Activated CD4-positive, CD25-positive, alpha-beta regulatory T cell treated with anti-CD3 and anti-CD28 coated beads, Interleukin-2, amount 50 U/mL, for 72 hours (primary cell): ENCODE measurements at places on chromosomes 2 and 18.

DNA sequence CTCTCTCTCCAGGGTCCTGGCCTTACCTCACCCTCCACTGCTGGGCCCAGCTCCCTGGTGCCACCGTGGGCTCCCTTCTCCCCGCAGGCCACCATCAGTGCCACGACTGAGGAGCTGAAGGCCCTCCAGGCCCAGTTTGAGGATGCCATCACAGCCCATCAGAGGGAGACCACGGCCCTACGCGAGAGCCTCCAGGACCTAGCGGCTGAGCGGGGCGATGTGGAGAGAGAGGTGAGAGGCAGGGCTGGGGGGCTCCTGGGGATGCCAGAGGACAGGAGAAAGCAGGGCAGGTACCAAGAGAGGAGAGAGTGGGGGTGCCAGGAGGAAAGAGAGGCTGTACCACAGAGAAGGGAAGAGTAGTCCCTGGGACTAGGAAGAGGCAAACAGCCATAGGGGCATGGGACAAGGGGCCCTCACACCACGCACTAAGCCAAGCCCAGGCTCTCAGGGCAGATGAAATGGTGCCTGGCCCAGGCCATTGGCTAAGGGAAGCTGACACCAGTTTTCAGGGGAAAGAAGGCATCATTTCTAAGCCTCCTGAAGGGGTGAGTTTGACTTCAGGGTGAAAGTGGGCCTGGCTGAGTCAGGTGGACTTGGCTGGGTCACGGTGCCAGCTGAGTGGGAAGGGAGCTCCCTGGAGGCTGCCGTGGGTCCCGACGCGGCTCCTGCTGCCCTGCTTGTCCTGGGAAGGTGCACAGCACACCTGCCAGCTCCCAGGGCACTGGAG, 39.0 kb upstream of the SNED1 start:
- no peak for DNase-seq

- no peak for DNase-seq
These were observed 386.7 kb upstream of the CDH7 start for GRCh38 chr18:65363911-65364632.

DNA sequence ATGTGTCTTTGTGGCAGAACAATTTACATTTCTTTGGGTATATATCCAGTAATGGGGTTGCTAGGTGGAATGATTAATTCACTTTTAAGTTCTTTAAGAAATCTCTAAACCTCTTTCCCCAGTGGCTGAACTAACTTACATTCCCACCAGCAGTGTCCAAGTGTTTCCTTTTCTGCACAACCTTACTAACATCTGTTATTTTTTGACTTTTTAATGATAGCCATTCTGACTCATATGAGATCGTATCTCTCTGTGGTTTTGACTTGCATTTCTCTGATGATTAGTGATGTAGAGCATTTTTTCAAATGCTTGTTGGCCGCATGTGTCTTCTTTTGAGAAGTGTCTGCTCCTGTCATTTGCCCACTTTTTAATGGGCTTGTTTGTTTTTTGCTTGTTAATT, 43.1 kb upstream of the PTH2R start:
- DNase-seq = no peak

- no peak for DNase-seq
These were observed 105.3 kb upstream of the ZEB2 start for GRCh38 chr2:144625226-144625625.

DNA sequence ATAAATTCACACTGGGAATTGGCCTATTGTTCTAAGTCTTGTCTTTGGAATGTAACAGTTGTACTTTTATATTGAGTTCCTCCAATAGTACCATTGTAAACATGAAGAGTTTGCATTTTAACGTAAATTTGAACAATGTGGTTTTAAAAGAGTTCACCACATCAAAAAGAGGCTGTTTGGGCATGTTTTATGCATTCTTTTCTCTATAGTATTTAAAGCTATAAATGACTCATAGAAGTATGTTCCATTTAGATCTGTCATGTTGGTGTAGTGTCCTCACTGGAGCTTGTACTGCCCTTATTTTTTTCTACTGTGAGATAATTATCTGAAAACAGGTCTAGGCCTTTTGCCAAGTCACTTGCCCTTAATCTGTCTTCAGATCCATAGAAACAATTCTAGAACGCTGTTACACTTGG, 141.9 kb downstream of the RHBDD1 start:
- DNase-seq = no peak

DNA sequence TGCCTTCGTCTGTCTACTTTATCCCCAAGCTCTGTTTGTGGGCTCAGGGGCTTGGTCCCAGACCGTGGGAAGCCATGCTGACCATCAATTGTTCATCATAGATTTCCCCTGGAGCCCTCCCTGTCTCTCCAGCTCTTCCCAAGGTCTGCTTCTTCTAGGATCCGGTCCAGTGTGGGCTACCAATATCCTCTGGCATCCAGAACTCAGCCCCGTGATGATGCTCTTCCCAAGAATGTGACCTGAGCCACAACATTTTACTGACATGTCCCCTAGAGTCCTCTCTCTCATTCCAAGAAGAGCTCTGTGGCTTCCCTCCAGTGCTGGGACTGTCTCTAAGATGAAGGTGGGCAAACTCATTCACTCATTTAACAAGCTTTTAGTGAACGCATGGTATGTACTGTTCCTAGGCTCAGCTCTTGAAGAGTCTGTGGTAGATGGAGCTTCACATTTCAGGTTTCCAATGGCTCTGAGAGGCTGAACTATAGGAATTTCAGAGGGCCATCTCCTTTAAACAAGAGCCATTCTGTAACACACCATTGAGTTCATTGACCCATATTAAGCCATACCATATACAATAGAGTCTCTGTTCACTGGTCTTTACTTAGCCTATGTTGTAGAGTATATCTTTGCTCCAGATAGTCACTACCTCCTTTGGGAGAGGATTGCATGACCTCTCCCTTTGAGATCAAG, 142.0 kb upstream of the APCDD1 start:
- DNase-seq = no peak

DNA sequence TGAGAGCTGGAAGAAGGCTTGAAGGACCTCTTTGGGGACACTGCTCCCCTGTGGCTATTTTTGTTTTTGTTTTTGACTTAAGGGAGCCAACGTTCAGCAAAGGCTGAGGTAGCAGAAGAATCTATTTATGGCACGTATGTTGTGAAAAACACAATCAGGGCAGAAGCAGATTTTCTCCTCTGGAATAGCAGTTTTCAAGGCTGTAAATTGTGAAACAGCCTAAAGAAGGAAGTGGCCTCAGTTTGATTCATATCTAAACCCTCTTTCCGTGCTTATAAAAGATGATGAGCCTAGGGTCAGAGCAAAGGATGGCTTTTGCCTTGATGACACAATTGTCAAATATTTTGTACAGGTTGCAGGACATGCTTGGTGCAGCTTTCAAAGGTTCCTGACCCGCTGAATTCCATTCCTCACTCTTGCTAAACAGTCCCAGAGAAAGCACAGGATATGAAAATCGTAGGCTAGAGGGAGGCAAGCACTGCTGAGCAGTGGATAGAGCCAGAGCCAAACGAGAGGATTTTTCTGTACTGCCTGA, 106.2 kb upstream of the DLX2 start:
- DNase-seq = no peak

- DNase-seq = no peak
These were observed 29.3 kb upstream of the CYP20A1 start for GRCh38 chr2:203209538-203209937.

GRCh38 chr2:174013315-174013751, 48.2 kb upstream of the SP3 start:
- no peak for DNase-seq

DNA sequence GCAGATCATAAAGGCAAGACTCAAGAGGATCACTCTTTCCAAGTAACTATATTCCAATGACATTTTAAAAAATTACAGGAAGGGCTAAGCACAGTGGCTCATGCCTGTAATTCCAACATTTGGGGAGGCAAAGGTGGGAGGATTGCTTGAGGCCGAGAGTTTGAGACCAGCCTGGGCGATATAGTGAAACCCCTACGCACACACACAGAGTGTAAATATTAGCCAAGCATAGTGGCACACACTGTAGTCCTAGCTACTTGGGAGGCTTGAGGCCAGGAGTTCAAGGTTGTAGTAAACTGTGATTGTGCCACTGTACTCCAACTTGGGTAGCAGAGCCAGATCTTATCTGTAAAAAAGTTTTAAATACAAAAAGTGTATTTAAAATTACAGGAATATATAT, 450.2 kb upstream of the NRP2 start:
- no peak for DNase-seq

DNA sequence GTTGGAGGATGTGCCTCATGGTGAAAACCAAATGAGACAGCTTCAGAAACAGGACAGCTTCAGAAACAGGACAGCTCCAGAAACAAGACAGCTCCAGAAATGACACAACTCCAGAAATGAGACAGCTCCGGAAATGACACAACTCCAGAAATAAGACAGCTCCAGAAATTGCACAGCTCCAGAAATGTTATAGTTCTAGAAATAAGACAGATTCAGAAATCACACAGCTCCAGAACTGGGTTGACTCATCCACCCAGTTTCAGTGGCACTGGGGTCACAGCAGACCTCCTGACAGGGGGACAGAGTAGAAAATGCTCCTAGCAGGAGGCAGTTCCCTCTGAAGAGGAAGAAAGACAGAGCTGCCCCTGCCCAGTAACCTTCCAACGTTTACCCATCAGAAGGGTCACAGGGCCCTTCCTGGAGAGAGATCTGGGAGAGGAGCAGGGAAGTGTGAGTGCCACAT, 26.9 kb upstream of the COL6A3 start:
- no peak for DNase-seq

DNA sequence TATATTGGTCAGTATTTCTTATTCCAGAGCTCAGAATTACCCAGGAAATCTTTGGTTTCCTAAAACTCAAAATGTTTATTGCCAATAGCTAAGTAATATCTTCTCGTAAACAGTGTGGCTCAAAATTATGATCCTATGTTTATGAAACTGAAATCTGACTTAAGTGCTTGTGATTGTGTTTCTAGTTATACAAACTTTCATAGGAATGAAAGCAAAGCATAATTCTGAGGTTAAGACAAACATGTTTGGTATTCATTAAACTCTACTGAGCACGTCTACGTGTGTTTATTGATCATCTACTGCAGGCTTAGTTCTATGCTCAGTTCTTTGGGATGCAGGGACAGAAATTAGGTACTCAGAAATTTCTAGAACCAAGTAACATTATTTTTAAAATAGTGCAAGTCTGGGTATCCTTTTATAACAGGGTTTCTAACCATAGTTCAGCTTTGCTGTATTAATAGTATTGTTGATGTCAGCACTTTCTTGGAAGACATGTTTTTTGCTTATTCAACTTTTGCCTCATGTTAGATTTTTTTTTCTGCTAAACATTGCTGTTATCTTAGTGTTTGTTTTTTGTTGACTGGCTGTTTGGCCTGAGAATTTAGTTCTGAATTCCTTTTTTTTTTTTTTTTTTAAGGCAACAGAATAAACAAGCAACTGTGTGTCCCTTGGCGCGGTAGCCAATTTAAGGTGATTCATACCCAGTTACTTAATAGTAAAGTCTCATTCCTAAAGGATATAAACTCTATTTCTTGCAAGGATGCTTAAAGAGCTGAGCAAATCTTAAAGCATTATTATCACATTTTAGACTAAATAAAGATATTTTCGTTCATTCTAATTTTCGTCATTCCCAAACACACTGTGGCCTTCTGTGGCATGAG, 31.3 kb downstream of the PTPRM start:
- DNase-seq = no peak

DNA sequence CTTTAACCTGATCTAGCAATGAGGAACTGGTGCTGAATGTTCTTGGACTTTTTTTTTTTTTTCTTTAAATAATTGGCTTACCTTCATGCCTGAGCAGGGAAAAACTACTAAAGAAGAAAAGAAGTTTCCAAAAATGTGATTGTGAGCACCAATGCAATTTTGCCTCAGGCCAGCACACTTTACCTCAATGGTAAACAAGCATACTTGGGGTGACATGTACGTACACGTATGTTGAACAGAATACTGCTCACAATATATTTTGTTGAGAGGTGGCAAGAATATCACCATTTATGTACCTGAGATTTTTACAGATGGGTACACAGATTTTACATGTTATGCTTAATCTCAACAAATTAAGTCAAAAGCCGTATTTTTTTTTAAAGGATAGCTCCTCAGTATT, 144.3 kb downstream of the FIGN start:
- DNase-seq = no peak

GRCh38 chr18:56967035-56967434, 179.9 kb upstream of the BOD1L2 start:
- DNase-seq = no peak

- DNase-seq = no peak
These were observed 1003.2 kb upstream of the FAM98A start for GRCh38 chr2:34602262-34602661.

GRCh38 chr18:75454022-75454795, 26.7 kb upstream of the SMIM21 start:
- DNase-seq = no peak

- DNase-seq = no peak
These were observed 11.5 kb upstream of the ST8SIA5 start for GRCh38 chr18:46768166-46768921.

DNA sequence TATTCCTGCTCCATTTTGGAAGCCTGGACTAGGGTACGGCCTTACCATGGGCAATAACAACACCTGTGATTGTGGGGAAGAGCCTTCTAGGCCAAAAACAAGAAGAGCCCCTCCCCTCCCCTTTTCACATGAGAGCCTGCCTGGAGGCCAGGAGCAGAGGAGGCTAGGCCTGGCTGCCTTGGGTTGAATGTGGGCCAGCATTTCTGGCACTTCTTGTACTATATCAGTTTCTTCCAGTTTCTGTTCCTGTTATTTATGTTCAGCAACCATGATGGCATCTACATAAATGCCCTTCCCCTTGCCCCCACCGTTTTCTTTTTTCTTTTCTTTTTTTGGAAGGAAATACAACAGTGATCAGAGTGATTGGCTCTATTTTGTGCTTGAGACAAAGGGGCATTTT, 58.4 kb downstream of the KCTD18 start:
- DNase-seq = no peak

GRCh38 chr2:161146209-161146775, 13.9 kb upstream of the TANK start:
- no peak for DNase-seq
